ENCODE measurements at places on chromosomes 16 and 17.

DNA sequence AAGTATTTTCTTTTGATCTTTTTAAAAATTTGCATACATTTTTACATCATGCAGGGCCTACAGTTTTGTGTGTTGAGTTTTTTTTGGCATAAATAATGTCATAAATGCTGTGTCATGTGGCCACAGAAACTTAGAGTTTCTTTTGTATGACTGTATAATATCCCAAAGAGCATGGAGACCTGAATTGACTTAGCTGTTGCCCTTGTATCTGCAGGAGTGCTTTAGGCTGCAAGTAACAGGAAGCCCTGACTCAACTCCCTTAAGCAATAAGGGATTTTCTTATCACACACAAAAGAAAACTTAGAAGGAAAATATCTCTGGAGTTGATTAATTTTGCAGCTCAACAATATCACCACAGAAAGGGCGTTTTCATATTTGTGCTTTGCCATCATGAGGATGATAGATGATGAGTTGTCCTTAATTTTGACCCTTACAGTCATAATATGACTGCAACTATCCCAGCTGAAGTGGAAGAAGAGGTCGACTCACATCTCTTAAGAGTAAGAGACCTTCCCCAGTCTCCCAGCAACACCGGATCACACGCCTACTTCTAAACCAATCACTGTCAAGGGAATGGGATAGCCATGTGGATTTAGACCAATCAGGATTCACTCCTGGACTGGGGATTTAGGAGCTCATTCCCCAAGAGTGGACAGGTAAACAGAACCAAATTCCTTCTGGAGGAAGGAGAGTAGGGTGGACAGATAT lies 138.9 kb downstream of the GSG1L start:
- DNase-seq, result no peak

- DNase-seq, result peak; percentile 21
Measured at GRCh38 chr16:24070851-24071250, 185.3 kb upstream of the CACNG3 start.

GRCh38 chr16:28181515-28181914 lies 30.2 kb downstream of the XPO6 start:
- DNase-seq, result peak; percentile 93

- DNase-seq, result no peak
Measured at GRCh38 chr17:2037155-2037554, 4.7 kb upstream of the OVCA2 start.

DNA sequence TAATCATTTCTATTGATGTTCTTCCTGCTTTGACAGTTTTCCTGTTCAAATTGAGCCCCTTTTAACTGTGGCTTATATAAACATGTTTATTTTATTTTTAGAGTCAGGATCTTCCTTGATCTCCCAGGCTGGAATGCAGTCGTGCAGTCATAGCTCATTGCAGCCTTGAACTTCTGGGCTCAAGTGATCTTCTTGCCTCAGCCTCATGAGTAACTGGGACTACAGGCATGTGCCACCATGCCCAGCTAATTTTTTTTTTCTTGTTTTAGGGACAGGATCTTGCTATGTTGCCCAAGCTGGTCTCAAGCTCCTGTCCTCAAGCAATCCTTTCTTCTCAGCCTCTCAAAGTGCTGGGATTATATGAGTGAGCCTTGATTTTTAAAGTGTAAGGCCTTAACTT lies 14.7 kb downstream of the PHKB start:
- DNase-seq, result peak; percentile 21

GRCh38 chr17:40338941-40339649 lies 25.4 kb downstream of the GJD3 start:
- no peak for DNase-seq

- DNase-seq, result no peak
Measured at GRCh38 chr17:30505868-30506417, 28.7 kb downstream of the GOSR1 start.

- no peak for DNase-seq
Measured at GRCh38 chr17:1112875-1113274, 66.9 kb downstream of the ABR start.

DNA sequence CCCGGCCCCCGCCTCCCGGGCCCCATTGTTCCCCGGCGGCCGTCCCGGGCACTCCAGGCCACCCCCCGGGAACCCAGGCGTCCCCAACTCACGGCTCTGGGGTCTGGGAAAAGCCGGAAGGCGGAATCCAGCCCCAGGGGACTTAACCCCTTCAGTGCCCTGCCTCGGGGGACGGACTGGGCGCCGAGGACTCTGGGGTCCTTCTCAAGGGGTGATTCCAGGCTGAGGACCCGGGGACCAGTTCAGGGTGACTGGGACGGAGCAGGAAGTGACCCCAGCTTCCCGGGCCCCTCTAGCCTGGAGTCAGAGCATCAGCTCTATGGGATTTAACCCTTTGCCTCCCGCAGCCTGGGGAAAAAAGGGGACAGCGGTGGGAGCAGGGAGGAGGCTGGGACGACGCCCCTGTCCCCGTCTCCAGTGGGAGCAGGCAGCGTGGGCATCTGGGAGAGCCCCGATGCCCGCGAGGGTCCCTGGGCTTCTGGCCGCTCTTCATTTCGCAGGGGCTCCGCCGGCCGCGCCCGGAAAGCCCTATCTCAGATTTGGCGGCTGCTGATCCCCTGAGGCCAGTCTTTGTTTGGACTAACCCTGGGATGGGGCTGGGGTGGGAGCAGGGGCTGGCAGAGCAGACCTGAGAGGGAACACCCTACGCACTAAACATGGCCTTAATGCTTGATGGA lies at the start of gene ZNF629:
ZNF629 (minus strand) TSS at position 270 of the 677 bp plus-strand sequence. CDS start 2,723 bp downstream, outside the sequence.
- peak; percentile 67 for DNase-seq

DNA sequence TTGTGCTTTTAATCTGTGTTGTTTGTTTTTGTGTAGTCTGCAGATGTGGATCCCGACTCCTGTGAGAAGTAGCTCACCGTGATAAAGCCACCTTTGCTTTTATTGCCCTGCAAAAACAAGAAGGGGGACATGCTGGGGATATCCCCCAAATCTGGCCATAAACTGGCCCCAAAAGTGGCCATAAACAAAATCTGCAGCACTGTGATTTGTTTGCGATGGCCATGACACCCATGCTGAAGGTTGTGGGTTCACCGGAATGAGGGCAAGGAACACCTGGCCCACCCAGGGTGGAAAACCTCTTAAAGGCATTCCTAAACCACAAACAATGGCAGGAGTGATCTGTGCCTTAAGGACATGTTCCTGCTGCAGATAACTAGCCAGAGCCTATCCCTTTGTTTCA lies 15.1 kb downstream of the AHSP start:
- no peak for DNase-seq

DNA sequence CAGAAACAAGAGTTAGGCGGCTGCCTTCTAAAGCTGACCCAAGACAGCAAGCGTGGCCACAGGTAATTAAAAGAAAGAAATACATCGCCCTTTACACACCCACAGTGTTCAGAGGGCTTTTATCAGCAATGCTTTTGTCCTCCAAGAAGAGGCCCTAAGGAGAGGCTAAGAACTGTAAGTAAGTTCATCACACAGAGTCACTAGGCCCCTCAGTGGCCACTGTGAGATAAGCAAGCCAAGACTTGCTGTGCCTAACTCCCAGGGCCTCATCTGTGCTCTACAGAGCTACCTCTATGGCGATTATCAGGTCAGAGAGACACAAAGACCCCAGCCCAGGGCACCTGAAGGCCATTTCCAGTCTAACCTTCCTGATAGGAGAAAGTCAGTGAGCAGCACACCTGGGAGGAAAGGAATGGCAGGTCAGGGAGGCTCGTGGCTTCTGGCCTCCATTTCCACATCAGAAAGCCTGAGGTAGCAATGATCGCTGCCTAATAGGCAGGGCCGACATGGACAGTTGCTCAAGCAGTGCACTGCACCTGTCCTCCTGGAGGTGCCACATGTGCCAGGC lies 545.2 kb upstream of the CDH11 start:
- peak; percentile 25 for DNase-seq

GRCh38 chr17:17349724-17350106 lies 46.5 kb downstream of the NT5M start:
- DNase-seq, result no peak

DNA sequence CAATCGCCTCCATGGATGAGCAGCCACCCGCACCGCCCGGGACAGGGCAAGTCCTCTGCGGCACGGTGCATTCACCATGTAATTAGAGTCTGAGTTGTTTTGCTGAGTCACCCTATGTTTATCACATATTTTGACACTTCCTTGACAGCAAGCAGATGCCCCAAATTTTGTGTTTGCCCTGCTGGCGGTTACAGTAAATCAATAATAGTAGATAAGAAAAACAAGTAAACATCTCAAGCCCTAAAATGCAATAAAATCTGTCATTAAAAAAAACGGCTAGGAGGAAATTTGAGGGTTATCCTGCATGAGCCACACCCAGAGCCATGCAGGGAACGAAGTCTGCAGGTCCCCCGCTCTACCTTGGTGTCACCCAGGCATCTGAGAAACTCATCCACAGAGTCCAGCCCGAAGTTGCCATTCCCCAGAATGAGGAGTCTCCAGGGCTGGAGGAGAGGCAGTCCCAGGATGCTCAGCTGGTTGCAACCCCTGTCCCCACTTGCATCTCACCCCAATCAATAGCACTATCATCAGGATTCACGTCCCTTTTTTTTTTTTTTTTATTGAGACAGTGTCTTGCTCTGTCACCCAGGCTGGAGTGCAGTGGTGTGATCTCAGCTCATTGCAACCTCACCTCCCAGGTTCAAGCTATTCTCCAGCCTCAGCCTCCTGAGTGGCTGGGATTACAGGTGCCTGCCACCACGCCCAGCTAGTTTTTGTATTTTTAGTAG lies 16.5 kb upstream of the ST6GALNAC1 start:
- DNase-seq, result no peak

- DNase-seq, result no peak
Measured at GRCh38 chr16:76797457-76797856, 393.5 kb upstream of the MON1B start.

GRCh38 chr16:89246903-89247733 lies 29.6 kb downstream of the ZNF778 start:
- peak; percentile 87 for DNase-seq

DNA sequence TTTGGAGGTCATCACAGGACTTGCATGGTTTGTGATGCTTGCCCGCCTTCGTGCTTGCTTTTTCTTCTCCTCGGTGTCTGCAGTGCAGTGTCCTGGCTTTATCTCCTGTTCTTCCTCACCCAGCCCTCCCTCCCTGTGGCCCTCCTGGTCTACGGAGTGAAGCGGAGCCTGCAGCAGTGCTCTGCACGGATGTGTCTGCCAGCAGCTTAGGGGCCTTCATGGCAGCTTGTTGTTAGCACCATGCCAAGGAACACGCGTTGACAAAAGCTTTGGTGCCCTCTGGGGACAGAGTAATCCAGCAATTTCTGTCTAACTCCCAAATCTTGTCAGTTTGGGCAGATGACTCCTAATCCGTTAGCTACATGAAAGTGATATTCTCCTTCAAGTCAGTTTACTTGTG lies 9.9 kb downstream of the DHODH start:
- DNase-seq, result no peak

- DNase-seq, result no peak
Measured at GRCh38 chr16:6031567-6031966, 934.0 kb upstream of the EEF2KMT start.

GRCh38 chr16:24253192-24253591 lies 2.9 kb upstream of the CACNG3 start:
- DNase-seq, result peak; percentile 40

DNA sequence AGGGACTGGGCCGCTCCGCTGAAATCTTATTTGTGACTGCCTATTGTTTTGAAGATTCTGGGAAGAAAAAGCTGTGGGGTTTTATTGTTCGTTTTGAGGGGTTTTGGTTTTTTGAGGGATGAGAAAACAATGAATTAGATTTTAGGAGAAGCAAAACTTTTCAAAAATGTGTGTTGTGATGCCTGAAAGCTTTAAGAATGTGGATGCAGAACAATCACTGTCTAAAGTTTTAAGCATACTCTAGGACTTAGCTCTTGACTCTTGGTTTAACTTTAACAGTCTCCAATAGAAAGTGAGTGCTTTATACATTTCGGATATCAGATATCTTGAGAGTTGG lies 899 bp downstream of the CFAP52 start:
- DNase-seq, result no peak
